ENCODE measurements at places on chromosomes 11 and 22.

GRCh38 chr22:17105143-17106129 is 15.7 kb downstream of the TMEM121B start:
- no peak for DNase-seq

GRCh38 chr11:61893981-61894380 is 2.6 kb upstream of the FADS3 start:
- DNase-seq = no peak

DNA sequence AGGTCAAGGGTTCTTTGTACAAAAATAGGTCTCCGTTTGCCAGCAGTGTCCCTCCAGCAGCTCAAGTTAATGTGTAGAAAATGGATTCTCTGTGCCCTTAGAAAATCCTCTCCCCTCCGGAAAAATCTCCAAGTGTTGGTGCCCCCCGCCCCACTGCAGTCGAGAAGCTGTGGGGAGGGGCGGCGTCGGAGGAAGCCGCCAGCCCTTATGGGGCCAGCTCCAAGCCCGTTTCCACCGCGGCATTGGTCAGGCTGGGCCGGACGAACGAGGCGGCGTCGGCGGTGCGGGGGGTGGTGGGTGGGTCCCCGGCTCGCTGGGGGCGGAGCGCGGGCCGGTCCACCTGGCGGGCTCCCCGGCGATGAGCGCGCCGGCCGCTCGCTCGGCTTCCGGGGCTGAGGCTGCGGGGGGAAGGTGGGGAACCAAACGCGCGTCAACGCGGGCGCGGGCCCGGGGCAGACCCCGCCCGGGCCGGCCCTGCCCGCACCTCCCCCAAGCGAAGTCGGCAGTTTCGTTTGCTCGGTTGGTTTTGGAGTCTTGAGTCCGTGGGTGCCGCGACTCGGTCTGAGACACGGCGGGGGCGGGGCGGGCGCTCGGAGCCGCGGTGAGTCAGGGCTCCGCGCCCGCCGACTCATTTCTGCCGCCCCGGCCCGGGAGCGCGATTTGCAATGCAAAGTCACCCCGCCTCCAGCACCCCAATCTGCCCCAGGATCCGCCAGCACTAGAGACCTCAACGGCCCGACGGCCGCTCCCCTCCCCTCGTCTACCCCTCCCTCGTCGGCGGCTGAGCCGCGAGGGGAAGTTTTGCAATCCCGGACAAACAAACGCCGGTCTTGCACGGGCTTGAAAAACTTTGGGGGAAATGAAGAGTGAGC is 1.4 kb downstream of the ASCL2 start:
- no peak for DNase-seq

DNA sequence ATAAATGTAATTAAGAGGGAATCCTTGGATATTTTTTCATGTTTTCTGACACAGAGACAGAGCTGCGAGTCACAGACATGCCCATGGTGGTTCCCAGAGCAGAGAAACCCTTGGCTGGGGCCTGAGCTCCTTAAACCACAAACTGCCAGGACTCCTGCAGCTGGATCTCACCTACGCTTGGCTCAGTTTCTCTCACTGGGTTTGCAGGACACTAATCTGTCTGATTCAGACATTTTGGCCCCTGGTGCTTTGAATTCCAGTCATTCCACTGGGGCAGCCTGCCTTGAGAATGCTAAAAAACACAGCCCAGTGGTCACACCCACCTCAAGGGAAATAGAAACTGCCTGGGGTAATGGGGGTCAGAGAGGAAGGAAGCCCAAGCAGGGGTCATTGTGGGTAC is 122.6 kb downstream of the CCDC81 start:
- DNase-seq = no peak

GRCh38 chr11:63839508-63840355 is 822 bp downstream of the MARK2 start:
- no peak for DNase-seq

DNA sequence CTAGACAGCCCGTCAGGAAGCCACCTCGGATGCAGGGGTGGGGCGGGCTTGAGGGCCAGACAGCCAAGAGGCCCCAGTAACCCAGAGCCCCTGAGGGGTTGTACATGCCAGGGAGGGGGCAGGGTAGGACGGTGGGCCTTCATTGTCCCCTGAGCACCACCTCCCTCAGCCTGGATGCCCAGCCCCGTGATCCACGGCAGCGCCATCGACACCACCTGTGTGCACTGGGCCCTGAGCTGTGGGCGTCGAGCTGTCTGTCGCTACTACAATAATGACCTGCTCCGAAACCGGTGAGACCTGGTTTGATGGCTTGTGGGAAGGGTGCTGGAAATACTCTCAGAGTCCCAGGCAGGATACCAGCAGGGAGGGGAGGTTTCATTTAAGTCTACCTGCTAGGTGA is 37.4 kb upstream of the TPBGL start:
- no peak for DNase-seq

Measured in smooth muscle cell of the brain vasculature (primary cell).